Right renal pelvis (tissue), 4 donors: ENCODE measurements at places on chromosomes 16 and 17.

DNA sequence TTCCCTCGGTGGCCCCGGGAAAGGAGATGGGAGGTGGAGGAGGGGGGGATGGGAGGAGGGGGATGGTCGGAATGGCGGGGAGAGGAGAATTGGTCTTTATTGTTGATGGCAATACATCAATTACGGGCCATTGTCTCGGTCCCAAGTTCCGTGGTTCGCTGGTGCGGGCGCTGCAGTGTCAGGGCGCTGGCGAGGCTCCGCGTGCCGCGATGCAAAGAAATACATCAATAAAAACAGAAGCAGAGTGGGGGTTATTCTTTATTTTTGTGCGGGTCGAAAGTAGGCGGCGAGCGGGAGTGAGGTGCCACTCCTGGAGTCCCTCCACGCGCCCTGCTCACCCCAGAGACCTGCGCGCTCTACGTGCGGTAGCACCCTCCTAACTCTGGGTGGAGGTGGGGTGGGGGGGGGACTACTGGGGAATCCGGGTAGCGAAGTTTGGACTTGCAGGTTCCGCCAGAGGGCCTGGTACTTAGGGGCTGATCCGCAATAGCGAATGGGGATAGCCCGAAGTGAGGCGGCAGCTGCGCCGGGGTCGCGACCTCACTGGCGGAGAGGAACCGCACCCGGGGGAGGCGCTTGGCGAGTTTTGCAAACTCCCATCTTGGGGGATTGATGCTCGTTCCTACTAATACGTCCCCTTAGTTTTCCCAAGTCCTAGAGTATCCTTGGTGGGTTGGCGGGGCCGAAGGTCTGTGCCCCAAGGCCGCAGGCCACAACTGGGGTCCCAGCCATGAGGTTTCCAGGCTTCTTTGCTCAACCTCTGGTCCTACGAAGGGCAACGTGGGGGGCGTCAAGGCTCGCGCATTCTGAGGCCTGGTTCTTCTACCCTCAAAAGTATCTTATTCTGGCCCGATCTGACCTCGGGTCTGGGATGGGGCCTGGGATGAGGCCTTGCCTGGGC is 3.5 kb upstream of the SALL1 start:
- no peak for DNase-seq

DNA sequence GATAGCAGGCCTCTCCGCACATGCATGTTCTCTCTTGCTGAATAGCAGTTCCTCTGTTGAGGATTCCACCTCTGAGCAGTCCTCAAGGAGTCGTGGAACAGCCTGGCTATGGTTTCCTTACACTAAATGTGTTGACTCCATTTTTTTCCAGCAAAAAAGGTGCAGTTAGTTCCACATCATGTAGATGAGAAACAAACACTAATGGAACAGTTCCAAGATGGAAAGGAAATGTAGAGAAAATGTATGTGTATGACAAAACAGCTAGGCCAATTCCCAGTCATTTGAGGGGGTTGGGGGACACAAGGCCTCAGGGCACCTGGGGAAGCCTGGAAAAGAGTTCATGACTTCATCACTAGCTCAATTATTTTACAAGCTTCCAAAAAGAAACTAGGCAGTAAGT is 90.0 kb downstream of the CFDP1 start:
- no peak for DNase-seq

GRCh38 chr16:28556914-28557320 is 3.2 kb downstream of the SGF29 start:
- DNase-seq: no peak

- no peak for DNase-seq
Observed at GRCh38 chr17:5391678-5392077, 27.8 kb downstream of the NUP88 start.

- DNase-seq: no peak
Observed at GRCh38 chr17:39684369-39685192, 3.3 kb downstream of the PGAP3 start.

GRCh38 chr16:27824006-27824405 is 239.5 kb downstream of the GSG1L start:
- DNase-seq: no peak
